ENCODE measurements at places on chromosomes 5 and 9.

DNA sequence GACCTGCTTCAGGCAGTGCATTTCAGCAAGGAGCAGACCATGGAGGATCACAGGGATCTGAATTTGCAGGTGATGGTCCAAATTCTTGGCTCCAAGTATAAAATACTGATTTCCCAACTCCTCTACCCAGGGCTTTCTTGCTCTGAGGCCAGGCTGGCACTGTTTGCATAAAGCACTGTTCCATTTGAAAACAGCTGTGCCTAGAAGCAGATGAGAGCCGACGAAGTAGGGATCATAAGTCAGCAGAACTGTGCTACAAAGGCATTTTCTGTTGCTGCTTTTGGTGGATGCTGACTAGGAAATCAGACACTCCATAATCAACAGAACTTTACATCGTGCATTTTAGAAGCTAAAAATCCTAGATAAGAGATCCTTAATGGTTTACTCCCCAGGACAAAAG, 126.4 kb downstream of the MAT2B start:
- no peak for DNase-seq

DNA sequence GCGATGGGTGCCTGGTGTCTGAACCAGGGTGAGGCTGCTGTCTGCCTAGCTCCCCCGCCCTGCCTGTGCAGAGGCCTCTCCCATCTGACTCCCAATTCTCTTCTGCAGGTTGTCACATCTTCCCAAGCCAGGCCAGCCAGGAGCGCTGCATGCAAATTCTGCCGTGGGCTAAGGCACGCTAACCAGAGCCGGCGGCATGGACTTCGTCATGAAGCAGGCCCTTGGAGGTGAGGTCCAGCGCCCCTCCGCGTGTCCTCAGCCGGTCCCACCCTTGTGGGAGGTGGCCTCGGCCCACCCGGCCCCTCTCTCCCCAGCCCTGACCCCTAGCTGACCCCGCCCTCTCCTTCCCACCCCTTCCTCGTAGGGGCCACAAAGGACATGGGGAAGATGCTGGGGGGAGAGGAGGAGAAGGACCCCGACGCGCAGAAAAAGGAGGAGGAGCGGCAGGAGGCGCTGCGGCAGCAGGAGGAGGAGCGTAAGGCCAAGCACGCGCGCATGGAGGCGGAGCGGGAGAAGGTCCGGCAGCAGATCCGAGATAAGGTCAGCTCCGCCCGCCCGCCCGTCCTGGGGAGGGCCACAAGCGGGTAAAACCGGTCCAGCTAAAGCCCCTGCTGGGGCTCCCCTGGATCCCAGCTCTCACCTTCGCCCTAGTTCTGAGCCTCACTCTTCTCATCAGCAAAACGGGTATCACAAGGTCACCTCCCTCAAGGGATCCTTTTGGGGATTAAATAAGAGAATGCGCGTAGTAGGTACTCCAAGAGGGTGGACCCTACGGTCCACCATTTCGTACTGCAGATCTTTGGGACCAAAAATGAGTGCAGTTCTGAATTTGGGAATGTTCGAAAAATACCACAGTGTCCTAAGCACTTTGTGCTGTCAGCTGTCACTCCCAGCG, 7.4 kb downstream of the CPLX2 start:
- no peak for DNase-seq

GRCh38 chr5:33079548-33079947, 361.2 kb upstream of the TARS1 start:
- no peak for DNase-seq

DNA sequence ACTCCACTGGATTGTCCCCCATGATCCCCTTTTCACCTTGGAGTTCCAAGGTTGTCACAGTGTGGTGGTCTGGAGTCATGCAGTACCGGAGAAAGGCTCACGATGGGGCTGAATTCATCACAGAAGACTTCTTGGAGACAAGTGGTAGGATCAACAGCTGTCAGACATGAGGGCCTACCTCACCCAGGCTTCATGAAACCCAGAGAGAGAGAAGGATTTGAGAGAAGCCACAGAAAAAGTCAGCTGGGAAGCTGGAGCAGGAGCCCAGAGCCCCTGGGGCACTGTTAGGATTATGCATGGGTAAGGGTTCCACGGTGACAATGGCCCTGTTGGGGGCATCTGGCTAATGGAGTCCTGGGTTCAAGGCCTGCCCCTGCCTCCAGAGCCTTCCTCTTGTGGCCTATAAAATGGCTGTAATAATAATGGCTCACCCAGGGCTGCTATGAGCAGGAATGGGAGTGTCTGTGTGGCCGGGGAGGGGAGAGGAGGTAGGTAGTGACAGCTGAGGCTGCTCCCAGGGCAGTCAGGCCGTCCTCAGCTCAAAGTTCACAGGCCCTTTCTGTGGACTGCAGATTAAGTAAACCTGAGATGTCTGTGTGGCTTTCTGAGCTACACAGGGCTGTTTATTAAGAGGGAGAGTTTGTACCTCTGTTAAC, 910 bp downstream of the TRIM14 start:
- DNase-seq: no peak

GRCh38 chr5:19795218-19795617, 192.8 kb downstream of the CDH18 start:
- DNase-seq: no peak

- no peak for DNase-seq
Observed at GRCh38 chr5:173691931-173692330, 75.5 kb upstream of the BOD1 start.
